ENCODE measurements at places on chromosomes 5 and 9. TPM values are rescaled to one million over a fixed set of nuclear protein-coding genes. Genes with fewer than 3 reads are reported as not detected.

EQTN gene
- not detected for total RNA-seq

KCNT1 gene
- not detected for total RNA-seq

ZNG1E gene
- total RNA-seq = 69.0 TPM

SPINK7 gene
- not detected for total RNA-seq

SPINK6 gene
- total RNA-seq = 0.45 TPM

F2RL1 gene
- 262 TPM for total RNA-seq

ZNF462 gene
- total RNA-seq = 3.3 TPM

GARIN3 gene
- total RNA-seq = not detected

SPATA31C1 gene
- total RNA-seq = not detected

PKN3 gene
- 16.3 TPM for total RNA-seq

GNA14 gene
- not detected for total RNA-seq

EIF4E1B gene
- not detected for total RNA-seq

PRXL2C gene
- total RNA-seq = 17.5 TPM

RELL2 gene
- total RNA-seq = 5.0 TPM

PRDM9 gene
- not detected for total RNA-seq

SPAAR gene
- total RNA-seq = not detected

RORB gene
- total RNA-seq = not detected

MEIKIN gene
- total RNA-seq = not detected

PJA2 gene
- 12.2 TPM for total RNA-seq

DBH gene
- not detected for total RNA-seq

ASPN gene
- not detected for total RNA-seq

MAP1B gene
- total RNA-seq = 59.4 TPM

LTC4S gene
- not detected for total RNA-seq

PDE6A gene
- total RNA-seq = 0.24 TPM

IFNA21 gene
- not detected for total RNA-seq

SRD5A1 gene
- total RNA-seq = 28.2 TPM

PCDHB16 gene
- total RNA-seq = 0.08 TPM

SLC36A3 gene
- total RNA-seq = not detected

CATSPER3 gene
- total RNA-seq = 0.22 TPM

IL9 gene
- not detected for total RNA-seq

RFX3 gene
- 1.8 TPM for total RNA-seq

INSL4 gene
- 17.9 TPM for total RNA-seq

SPAG8 gene
- 0.35 TPM for total RNA-seq

BHMT gene
- not detected for total RNA-seq

TTC39B gene
- total RNA-seq = 1.4 TPM

PPP2R2B gene
- 0.08 TPM for total RNA-seq

DIAPH1 gene
- 96.0 TPM for total RNA-seq

NIM1K gene
- 0.30 TPM for total RNA-seq

IL4 gene
- total RNA-seq = not detected

ZNF883 gene
- 0.85 TPM for total RNA-seq

GFI1B gene
- 0.10 TPM for total RNA-seq
